ENCODE measurements at places on chromosomes 6 and 20.
A peak's percentile ranks its signal among the peaks of the same experiment; 100 is the strongest.

DNA sequence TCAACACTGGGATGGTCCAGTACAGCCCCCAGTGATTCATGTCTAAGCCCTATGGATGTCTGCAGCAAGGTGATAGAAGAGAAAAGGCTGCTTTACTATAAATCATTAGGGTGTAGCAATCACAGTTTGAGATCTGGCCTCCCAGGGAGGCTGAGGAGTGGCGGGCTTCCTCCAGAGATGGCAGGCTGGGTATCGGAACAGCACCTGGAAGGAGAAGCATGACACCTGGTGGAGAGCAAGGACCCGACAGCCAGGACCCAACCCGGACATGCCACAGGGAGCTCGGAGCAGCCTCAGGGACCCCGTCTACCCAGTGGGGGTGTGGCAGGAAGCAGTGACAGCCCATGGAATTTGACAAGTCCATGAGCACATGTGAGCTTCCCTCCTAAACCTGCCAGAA, 114.8 kb upstream of the CD93 start:
- no peak for DNase-seq

- peak; percentile 26 for DNase-seq
Measured at GRCh38 chr20:38842026-38842425, 36.5 kb downstream of the PPP1R16B start.

DNA sequence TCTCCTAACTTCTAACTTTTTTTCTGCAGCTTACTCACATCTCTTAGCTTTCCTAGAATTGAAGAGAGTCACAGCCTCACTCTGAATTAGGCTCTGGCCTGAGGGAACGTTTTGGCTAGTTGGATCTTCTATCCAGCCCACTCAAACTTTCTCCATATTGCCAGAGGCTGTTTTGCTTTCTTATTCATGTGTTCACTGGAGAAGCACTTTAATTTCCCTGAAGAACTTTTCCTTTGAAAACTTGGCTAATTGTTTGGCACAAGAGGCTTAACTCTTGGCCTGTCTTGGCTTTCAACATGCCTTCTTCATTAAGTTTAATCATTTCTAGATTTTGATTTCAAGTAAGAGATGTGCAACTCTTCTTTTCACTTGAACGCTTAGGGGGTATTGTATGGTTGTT, 138.2 kb upstream of the PLCB4 start:
- no peak for DNase-seq

DNA sequence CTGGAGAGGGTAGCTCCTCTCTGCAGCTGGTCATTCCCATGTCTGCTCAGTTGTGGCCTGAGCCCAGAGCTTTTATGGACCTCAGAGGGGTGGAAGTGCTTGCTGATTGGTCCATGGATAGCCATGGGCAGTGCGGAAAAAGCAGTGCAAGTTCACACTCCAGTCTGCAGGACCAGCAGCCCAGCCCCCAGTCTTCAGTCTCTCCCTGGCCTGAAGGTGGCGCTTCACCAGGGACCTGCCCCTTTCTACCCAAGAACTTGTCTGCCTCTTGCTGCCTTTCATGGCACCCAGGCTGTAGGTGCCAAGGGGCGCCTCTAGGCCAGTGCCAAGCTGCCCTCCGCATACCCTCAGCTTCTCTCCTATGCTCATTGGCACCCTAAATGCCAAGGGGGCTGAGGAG, 91.0 kb downstream of the TBXT start:
- DNase-seq, result no peak

DNA sequence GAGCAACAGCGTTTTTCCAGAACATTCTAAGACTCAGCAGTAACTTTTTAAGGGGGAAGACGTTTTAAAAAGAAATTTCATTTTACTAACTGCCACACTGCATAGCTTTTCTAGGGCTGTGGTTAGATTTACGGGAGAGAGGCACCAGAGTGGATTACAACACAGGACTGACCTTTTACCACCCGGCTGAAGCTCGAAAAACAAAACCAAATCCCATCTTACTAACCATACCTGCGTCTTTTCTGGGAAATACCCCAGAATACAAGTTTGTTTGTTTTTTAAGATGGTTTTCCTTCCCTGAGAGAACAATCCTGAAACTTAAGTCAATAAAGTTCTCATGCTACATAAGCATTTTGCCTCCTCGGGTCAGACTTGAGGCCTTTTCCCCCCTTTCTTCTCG, 209.3 kb upstream of the SOX4 start:
- DNase-seq, result no peak

GRCh38 chr6:41524634-41525011, 21.6 kb upstream of the FOXP4 start:
- DNase-seq, result no peak

DNA sequence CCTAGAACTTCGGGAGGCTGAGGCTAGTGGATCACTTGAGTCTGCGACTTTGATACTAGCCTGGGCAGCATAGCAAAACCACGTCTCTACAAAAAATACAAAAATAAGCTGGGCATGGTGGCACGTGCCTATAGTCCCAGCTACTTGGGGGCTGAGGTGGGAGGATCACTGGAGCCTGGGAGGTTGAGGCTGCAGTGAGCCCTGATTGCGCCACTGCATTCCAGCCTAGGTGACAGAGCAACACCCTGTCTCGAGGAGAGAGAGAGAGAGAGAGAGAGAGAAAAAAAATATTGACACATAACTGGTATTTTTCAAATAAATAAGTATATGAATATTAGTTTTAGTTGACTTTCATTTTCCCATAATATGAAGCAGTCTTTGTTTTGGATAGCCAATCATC, 222.2 kb downstream of the BTBD9 start:
- no peak for DNase-seq

DNA sequence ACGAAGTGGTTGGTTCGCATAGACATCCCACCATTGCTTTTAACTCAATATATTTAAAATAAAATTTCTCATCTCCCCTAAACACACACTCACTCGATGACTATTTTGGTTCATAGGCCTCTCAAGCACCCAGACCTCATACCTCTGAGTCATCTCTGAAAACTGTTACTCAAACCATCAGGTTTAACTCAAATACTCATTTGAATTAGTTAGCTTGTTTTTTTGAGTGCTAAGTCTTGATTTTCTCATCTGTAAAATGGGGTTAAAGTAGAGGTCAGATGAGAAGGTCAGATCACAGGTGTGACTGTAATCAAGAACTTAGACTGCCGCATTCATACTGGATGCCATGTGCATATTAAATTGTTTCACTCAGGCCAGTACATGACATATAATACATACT, 243.9 kb upstream of the TENT5A start:
- DNase-seq, result no peak
